Left ventricle myocardium inferior (tissue), 1 donor: ENCODE measurements at places on chromosomes 16 and 17. TPM values are rescaled to one million over a fixed set of nuclear protein-coding genes. Genes with fewer than 3 reads are reported as not detected.
A peak's percentile ranks its signal among the peaks of the same experiment; 100 is the strongest.

Gene ST6GALNAC1
- 3.1 TPM for total RNA-seq

Gene DPEP2
- 0.99 TPM for total RNA-seq

Gene KRT36
- not detected for total RNA-seq

Gene TXNL4B
- 6.7 TPM for total RNA-seq

Gene CD300LG
- total RNA-seq = 12.6 TPM

DNA sequence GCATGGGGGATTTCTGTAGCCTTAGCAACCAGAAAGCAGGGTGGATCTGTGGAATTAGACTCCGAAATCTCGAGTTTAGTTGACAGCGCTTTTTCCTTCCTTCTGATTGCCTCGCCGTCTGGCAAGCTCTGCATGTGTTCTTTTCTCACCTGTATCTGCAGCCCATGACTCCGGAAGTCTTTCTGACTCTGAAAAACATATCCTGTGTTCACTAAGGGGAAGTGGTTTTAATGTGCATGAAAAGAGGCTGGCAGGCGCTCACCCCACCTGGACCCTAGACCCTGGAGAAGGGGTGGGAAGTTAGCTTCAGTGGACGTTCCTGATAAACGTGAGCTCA lies 158.5 kb downstream of the RPTOR start:
- DNase-seq = no peak

- no peak for DNase-seq
These were observed 103.6 kb downstream of the PRKCA start for GRCh38 chr17:66405836-66406677.

DNA sequence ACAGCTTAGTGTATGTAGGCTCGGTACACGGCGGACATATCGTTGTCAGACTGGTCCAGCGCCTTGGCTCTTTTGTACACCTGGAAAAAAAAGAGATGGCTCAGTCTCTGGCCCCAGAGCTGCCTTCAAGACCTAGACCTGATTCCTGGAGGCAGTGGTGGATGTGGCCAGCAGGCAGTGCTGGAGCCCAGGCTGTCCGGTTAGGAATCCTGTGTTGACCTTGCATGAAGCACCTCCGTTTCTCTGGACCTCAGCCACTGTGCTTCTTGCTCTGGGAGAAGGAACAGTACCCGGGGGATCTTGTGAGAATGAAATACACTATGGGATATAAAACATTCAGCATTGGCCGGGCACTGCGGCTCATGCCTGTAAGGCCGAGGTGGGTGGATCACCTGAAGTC lies 2.8 kb upstream of the ROGDI start:
- DNase-seq = peak; percentile 51

DNA sequence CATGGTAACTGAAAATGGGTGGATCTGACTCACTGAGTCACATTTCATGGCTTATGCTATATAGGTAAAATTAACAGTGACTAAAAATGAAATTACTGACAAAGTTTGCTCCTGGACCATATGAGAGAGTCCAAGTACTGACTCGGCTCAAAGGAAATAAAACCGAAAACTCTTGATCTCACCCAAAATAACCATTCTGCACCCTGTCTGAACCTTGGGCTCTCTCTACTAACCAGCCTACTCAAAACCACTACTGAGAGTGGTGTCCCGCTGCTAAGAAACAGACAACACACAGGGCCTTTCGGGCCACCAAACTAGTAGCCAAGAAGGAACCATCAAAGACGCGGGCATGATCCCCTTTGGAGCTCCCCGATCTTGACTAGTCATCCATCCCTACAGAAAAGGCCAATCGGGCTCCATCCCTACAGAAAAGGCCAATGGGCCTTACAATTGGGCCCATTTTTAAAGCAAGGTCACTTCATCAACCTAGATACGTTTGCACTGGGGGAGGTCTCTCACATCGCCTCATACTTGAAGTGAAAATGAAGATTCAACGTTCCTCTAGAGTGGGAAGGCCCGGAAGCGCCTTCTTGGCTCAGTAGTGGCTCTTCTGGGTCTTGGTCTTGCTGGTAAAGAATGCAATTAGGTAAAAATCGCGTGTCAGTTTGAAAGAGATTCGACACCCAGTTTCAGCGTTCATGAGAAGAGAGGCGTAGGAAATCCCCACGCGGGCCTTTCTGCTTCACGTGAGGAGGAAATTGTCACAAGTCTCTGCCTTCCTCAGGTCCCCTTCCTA lies 720 bp upstream of the ZPBP2 start:
- DNase-seq = no peak

DNA sequence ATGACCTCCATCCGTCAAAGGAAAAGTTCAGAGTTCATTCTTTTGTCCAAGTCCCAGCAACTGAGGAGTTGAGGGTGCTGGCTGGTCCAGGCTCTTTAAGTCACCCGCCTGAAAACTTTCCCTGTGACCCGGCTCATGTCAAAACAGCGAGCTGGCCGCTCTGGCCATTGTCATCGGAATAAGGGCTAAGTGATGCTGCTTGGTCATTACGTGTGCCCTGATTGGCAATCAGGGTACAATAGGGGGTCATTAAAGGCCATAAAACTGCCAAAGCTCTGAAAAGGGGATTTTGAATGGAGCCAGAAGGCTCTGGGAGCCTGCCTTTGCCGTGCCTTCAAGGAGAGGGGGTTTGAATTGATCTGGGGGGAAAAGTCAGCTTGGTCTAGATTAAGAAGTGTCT lies 88.5 kb upstream of the IRX3 start:
- no peak for DNase-seq

GRCh38 chr17:36591434-36592315 lies at the start of gene DHRS11:
Gene DHRS11 (plus strand): TSS chr17:36591879. CDS start chr17:36592010, 131 bp downstream.
- peak; percentile 89 for DNase-seq

DNA sequence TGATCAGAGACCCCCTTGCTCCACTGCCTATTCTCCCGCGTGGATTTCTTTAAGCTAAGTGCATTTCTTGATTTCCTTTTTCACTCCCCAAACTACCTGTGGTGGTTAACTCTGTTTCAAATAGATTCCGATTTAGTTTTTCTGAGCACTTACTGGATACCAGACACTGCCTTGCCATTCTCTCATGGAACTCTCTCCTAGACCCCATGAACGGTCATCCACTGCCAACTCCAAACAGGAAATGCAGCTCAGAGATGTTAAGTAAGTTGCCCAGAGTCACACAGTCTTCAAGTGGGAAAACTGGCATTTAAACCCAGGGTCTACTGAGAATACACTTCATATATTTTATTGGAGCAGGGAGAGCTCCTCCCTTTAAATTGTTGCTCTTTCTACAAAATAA lies 199.4 kb downstream of the MAF start:
- DNase-seq = no peak
